ENCODE measurements at places on chromosomes 11 and 22.

DNA sequence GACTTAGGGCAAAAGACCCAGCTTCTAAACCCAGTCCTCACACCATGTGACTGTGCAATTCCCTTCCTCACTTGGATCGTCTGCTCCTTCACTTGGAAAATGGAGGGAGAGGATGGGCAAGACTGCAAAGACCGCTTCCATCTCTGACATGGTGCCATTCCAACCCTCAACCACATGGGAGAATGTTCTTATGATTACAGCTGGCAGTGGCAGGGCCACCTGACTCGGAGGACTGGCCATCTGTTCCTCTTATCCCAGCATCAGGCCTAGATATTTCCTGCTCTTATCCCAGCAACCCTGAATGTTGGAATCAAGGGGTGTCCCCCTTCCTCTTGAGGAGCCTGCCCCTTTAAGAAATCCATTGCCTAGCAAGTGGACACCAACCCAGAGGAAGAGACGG is 15.4 kb downstream of the DSCAML1 start:
- no peak for DNase-seq

GRCh38 chr11:110473706-110474105 is 44.0 kb downstream of the FDX1 start:
- DNase-seq = no peak

GRCh38 chr11:112058103-112058502 is 15.7 kb downstream of the PIH1D2 start:
- DNase-seq = no peak

- DNase-seq = no peak
Measured at GRCh38 chr22:42300259-42301076, 30.0 kb upstream of the TCF20 start.

DNA sequence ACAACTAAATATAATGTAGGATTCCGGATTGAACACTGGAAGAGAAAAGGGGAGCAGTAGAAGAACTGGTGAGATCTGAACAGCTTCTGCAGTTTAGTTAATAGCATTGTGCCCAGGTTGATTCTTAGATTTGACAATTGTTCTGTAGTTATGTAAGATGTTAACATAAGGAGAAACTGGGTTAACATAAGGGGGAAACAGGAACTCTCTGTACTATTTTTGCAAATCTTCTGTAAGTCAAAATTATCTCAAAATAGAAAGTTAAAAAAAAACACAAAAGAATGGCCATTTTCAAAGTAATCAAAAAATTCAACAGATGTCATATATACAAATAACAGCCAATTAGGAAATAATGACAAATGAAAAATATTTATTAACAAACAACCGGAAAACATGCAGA is 18.7 kb upstream of the LRP5 start:
- DNase-seq = no peak

DNA sequence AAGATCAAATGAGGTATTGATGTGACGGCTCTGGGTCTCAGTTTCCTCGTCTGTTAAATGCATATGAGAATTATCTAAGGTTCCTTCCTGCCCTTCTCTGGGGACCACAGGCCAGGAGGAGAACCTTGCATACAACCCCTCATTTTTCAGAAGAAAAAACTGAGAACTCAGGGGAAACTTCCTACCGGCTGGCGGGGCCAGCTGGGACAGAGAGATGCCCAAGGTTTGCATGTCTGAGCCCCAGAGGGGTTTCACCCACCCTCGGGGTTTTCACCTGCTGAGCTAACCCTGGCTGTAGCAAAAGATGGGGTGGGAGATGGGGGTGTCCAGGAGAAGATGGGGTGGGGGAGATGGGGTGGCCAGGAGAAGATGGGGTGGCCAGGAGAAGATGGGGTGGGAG is 4.3 kb downstream of the TNFRSF13C start:
- no peak for DNase-seq

DNA sequence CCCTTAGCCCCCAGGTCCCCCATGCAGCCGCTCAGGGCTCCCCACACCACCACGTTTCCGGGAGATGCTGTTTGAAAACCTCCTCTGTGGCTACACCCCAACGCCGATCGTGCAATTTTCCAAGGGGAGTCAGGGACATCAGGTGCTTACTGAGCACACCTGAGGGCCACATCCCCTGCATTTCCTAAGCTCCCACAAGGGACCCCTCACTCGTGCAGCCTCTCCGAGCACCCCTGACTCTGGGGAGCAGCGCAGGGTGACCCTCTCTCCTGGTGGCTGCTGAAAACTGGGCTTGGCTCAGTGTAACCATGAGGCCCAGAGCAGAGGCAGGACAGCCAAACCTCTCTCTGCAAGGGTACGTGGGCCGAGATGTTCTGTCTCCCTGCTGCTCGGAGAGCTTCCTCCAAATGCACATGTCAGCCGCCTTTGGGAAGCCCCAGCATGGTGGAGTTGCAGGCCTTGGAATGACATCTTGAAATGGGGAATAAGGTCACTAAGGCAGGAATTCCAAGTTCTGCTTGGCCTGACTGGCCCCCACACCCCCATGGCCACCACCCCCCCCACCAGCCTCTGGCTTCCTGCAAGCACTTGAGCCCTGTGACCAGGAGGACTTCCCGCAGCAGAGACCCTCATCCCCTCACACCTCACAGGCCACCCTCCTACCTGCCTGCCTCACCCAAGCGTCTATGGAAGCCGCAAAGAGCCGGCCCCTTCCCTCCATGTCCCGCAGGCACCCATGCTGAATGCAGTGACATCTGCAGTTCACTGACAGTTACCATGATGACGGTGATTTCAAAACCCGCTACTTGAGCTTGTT is 257.4 kb downstream of the BRD1 start:
- DNase-seq = no peak

DNA sequence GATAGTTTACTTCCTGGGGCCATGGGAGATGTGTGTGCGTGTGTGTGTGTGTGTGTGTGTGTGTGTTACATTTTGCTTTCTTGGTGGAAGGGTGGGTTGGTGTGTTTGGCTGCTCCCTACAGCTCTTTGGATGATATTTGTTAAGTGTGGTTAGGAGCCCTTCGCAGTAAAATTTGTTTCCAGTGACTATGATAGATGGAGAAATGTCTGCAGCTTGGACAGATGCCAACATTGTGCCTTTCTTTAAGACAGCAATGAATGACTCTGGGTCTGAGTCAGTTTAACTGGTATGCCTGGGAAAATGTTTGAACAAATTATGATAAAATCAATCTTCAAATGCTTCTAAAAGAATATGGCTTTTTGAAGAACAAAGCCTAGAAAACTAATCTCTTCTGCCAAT is 102.7 kb upstream of the TRPC6 start:
- no peak for DNase-seq

DNA sequence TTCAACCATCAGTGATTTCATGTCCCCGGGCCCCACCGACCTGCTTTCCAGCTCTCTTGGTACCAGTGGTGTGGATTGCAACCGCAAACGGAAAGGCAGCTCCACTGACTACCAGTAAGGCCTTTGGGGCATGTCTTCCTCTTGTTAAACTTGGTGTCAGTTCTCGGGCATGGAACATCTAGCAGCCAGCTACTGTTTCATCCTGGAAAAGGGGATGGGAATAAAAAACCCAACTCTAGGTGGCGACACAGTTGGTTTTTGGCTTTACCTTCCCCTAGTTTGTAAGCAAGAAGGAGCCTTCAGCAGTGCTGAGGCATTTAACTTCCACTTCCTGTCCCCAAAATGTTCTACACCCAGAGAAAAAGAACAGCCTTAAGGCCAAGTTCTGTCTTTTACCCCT is 76.7 kb downstream of the BMAL1 start:
- no peak for DNase-seq

DNA sequence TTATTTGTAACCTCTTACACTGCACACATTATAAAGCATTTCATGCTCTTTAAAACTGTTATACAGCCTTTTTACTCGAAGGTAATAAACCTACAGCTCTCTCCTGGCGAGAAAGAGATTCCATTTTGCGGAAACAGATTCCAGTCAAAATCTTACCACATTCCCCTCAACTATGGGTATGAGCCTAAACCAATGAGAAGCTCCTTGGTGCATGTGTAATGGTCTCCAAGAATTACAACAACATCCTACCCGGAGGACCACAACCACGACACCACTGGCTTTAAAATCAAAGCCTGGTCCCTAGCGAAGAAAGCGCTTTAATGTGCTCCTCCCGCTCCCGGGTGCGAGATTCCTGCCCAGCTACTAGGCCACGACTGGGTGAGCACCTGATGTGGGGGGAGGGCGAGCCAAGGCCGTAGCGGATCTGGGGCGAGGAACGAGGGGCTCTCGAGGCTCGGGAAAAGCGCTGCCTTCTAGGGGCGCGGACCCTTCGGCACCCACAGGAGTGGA is 821 bp downstream of the CELF1 start:
- DNase-seq = no peak

- DNase-seq = no peak
Measured at GRCh38 chr11:47987781-47988180, 7.4 kb downstream of the PTPRJ start.

- DNase-seq = no peak
Measured at GRCh38 chr22:19352217-19352616, 60.7 kb upstream of the CLTCL1 start.

DNA sequence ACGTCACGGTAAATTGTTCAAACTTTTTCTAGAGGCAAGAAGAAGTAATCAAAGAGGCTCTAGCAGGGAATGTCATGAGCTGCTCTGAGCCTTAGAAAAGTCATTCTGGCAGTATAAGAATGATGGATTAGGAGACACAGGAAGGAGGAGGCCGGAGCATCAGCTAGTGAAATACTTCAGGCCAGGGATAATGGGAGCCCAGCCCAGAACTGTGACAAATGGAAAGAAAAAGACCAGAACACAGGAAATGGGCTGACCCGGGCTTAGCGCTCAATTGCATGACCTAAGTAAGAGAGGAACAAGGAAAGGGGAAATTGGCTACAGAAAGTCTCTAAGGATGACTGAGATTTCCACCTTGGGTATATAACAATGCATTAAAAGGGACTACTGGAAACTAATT is 108.6 kb downstream of the LARGE1 start:
- no peak for DNase-seq

DNA sequence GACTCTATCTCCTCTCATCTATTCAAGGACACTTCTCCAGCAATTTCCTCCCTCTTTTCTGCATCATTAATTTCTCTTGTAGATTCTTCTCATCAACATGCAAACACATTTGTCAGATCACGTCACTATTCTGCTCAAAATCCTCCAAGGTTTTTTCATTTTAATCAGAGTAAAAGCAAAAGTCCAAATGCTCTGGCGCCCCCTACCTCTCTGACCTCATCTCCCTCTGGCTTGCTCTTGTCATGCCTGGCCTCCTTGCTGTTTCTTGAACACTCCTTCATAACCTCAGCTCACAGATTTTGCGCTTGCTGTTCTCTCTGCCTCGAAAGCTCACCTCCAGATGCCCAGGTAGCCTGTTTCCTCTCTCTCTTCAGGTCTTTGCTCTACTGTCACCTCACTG is 22.4 kb downstream of the RTCB start:
- DNase-seq = no peak

Data from D721Med (cell line).